Foreskin keratinocyte (primary cell): ENCODE measurements at places on chromosomes 13 and 19. TPM values are rescaled to one million over a fixed set of nuclear protein-coding genes. Genes with fewer than 3 reads are reported as not detected.
A peak's percentile ranks its signal among the peaks of the same experiment; 100 is the strongest.

- no peak for DNase-seq
Measured at GRCh38 chr19:33468361-33469170, 53.0 kb downstream of the PEPD start.

DNA sequence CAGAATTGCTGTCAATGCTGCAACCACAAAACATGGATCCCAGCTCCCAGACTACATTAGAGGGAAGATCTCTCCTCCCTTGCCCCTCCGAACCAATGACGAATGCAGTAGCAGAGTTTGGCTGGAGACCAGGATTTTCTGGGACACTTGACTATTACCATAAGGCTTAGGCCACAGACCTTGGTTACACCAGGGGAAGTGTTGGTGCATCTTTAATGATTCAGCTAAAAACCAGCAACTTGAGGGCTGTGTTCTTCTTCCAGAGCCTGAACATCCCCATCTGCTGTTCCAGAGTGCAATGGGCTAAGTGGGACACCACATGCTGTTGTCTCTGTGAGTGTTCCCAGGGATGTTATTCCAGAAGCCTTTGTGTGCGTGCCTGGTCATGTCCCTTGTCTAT, 528.2 kb downstream of the LMO7 start:
- DNase-seq, result no peak

GRCh38 chr19:48511321-48511731, 309 bp downstream of the LMTK3 start:
- DNase-seq, result no peak

DNA sequence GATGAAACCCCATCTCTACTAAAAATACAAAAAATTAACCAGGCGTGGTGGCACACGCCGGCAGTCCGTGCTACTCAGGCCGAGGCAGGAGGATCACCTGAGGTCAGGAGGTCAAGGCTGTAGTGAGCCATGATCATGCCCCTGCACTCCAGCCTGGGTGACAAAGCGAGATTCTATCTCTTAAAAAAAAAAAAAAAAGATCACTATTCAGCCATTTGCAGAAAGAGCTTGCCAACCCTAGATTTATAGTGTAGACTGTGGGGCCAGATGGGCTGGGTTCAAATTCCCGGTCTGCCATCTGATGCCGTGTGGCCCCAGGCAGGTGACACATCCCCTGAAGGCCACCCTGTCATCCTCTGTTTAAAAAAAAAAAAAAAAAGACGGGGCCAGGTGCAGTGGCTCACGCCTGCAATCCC, 28.9 kb downstream of the SMIM24 start:
- DNase-seq, result no peak

GRCh38 chr19:50556282-50557008, 11.8 kb downstream of the LRRC4B start:
- DNase-seq, result peak; percentile 15

DNA sequence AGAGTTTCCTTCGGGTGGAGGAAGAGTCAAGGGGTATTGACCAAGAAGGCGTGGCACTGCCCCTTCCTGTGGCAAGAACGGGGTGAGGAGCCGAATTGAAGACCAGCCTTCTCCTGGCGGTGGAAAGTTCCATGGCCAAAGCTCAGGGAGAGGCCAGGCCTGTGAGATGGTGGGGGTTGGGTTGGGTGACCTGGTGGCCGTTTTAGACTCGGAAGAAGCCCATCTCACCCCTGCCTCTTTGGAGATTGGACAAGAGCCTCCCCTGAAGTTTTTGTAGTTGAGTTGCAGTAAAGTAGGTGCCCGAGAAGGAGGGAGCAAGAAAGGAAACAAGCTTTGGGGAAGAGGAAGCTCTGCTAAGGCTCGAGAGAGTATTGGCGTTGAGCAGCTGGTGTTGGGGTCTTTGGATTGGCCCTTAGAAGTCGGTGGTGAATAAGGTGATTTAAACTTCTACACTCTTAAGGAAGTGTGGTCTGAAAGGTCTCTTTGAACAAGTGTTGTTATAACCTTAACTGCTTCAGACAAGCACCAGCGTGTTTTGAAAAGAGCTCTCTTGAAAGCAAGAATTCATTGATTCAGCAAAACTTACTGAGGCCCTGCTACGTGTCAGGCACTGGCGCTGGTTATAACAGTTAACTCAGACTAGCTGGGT, 964 bp downstream of the SPINT2 start:
- no peak for DNase-seq

GRCh38 chr19:40733149-40733548, 16.2 kb downstream of the ITPKC start:
- DNase-seq, result no peak

SYCN gene
- total RNA-seq, result not detected in 2 replicates

RXFP2 gene
- not detected in 2 replicates for total RNA-seq

MYO16 gene
- total RNA-seq, result 0.03 and 0.04 TPM in 2 replicates
